ENCODE measurements at places on chromosomes 2 and 18.

GRCh38 chr2:206824087-206824618, 58.7 kb downstream of the FASTKD2 start:
- DNase-seq, result no peak

GRCh38 chr2:17303521-17303920, 214.7 kb downstream of the RAD51AP2 start:
- no peak for DNase-seq

DNA sequence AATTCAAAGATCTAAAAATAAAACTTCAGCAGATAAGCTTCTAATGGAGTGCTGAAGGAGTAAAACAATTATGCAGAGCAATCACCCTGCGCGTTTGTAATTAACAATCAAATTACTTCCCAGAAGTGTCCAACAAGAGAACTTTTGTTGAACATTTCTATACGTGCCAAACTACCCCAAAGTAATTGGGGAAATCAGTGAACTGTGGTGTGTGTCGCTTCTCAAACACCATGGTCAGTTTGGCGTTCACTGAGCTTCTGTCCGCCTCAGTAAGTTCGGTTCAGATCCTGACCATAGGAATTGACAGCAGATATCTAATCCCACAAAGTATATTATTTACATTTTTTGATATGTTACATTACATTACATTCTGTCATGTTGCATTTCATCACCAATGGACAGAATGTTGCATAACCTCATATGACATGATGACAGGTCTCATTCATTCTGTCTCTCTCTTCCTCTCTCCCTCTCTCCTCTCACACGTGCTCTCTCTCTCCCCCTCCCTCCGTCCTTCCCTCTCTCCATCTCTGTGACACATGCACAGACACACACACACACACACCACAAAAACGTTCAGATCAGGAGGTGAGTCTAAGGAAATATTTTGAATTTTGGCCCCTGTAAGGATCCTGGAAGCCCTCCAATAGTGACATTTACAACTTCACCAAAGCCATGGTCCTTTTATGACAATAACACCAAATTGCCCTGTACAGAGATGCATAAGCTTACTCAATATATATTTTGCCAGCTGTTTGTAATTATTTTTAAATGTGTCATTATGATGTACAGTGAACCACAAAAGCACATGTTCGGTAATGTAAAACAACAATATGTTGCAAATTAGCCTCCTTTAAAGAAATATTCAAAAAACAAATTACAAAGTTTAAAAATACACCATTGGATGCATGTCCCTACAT, 269.2 kb downstream of the FIGN start:
- no peak for DNase-seq

GRCh38 chr2:171180229-171180930, 19.7 kb upstream of the TLK1 start:
- DNase-seq, result no peak

- DNase-seq, result no peak
Measured at GRCh38 chr2:137507237-137507636, 457.0 kb upstream of the HNMT start.

GRCh38 chr2:241750076-241750840, 15.8 kb downstream of the D2HGDH start:
- DNase-seq, result no peak

DNA sequence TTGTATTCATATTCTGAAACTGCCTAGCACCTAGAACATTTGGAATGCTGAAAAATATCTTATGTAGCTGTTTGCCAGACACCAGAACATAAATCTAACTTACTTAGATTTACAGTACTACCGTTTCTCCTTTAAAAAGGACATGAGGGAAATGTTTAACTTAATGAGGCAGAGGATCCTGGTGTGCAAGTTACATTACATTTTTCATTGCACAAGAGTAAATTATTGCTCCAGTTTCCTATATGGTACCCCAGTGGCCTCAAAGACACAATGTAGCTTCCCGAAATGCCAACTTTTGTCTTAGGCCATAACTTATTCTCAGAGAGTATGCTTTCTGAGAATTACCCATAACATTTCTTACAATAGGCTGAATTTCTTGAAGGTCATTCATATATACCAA, 105.5 kb upstream of the DTNA start:
- no peak for DNase-seq
